SK-N-MC (cell line): ENCODE measurements at places on chromosomes 4 and X.

DNA sequence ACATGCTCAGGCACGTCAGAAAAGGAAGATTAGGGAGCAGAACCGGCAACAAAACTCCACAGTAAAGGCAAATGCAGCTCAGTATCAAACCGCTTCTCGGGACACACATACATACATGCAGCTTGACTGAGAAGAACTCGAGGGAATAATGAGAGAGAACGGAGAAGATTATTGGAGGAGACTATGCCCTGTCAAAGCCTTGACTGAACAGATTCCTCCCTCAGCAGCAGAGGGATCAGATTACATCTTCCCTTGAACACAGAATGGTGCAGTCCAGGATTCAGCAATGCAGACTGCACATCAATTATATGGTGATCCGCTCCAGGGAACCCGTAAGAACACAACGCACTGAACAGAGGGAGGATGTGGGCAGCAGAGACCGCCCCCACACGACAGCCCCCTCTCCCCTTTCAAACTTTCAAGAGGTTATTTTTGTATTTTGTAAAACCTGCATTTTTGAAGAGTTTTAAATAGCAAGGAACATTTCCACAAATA is 183.2 kb downstream of the FBXW7 start:
- peak; percentile 92 for DNase-seq

- DNase-seq = no peak
These were observed 37.0 kb upstream of the AREG start for GRCh38 chr4:74407891-74408290.

DNA sequence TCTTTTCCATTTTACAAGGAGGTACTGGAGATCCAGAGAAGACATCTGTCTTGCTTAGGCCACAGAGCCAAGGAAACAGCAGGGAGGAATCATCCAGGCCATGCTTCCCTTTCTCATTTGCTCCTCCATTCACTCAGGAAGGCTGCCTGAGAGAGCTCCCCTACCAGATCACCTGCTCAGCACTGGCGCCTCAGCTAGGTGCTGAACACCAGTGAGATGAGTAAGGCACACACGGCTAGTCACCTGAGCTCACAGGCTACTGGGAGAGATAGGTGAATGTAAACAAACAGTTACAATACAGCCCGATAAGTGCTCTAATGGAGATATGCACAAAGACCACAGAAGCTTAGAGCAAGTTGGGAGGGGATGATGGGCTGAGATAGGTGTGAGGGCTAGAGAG is 149.8 kb upstream of the ARHGEF9 start:
- no peak for DNase-seq

DNA sequence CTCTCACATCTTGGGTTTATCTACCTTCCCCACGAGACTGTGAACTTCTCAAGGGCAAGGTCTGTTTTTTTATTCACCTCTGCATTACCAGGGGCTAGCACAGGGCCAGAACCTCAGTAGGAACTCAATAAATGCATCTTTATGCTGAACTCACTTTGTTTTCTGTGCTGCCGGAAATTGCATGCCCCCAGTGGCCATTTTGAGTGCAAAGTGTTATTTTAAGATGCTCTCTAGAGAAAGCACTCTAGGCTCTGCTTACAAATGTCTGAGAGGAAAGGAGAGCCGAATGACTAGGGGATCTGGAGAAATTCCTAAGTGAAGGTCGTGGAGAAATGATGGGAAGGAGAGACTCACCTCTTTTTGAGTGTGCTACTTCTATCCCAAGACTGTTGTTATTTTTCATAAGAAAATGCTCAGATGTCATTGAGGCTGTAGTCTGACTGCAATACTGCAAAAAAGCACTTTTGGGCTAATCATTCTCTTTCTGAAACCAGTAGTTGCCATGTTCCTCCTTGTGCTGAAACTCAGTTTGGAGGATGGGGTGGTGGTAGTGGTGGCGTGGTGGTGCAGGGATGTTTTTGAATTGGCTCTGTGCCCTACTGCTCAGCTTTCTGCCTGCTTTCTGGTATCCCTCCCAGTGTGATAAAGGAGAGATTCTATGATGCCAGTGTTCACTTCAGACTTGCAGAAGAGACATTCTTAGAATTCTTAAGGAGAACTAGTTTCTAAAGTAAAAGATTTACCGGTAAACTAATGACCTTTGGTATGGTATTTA is 41.3 kb downstream of the DOCK11 start:
- DNase-seq = no peak
